ENCODE measurements at places on chromosomes 3 and 15.

GRCh38 chr3:78003090-78003489, 963.2 kb downstream of the ROBO2 start:
- no peak for DNase-seq

GRCh38 chr3:118974356-118975097, 60.1 kb downstream of the IGSF11 start:
- DNase-seq = no peak

- DNase-seq = no peak
Measured at GRCh38 chr3:162517110-162517509, 1020.5 kb downstream of the OTOL1 start.

GRCh38 chr15:68933001-68933400, 2.7 kb downstream of the SPESP1 start:
- DNase-seq = no peak

GRCh38 chr15:27692438-27692837, 406.7 kb downstream of the OCA2 start:
- no peak for DNase-seq

DNA sequence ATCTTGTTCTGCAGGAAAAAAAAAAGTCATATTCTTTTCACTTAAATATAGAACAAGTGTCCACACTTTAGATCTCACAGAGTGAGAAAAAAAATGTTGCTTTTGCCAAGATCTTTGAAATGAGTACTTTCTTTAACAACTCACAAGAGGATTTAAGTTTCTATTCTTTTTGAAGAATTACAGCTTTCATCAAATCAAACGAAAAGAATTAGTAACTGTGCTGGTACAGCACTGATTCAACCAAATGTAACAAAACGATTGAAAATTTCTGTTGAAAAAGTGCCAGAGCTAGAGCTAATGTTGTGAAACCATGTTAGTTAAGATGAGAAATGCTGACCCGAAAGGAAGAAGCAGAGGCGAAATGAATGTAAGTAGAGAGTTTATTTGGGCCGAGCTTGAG, 300.2 kb downstream of the GABRB3 start:
- no peak for DNase-seq

GRCh38 chr15:66212563-66212921, 41.0 kb downstream of the MEGF11 start:
- DNase-seq = no peak

DNA sequence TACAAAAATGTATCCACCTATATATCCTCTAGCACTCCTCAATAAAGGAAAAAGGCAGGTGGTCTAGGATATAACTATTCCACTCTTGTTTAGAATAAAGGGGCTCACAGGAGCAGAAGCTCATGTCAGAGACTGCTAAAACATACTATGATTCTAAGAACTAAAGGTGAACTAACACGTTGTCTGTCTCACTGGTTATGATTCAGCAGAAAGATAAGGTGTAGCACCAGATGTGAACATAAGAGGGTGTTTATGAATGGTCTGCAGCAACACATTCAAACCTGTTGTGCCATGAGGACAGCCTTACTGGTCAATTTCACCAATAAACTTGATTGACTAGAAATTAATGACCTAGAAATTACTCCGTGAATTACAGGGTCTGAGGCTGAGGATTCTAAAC, 4.6 kb downstream of the PEX11A start:
- no peak for DNase-seq

DNA sequence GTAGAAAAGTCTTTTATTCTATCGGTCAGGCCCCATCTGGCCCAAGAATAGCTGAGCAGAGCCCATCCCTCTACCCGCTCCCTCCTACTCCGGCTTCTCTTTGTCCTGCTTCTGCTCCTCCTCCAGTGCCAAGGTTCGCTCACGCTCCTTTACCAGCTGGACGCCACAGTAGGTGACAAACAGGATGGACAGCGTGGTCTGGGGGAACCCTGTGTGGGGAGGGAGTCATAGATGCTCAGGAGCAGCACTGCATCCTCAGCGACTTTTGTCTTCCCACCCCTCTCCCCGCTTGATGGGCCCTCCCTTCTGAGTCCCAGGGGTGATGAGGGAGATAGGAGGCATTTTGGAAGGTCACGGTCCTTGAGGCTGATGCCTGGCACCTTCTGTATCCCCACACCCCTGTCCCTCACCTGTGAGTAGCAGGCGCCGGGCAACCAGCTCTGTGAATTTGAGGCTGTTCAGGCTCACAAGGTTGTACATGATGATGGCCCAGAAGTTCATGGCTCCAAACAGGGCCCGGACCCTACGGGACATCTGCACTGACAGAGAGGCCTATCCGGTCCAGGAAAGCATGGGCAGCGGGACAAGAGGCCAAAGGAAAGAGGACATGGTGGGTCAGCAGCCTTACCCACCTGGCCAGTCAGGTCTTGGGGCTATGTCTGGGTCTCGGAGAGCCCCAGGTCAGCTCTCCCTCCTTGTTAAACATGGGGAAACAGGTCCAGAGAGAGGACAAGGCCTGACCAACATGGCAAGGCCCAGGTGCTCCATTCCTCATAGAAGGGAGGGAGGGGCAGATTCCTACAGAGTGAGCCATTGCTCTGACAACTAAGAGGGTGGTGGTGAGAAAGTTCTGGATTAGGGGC, 7.6 kb downstream of the KLHL40 start:
- DNase-seq = peak; percentile 4

DNA sequence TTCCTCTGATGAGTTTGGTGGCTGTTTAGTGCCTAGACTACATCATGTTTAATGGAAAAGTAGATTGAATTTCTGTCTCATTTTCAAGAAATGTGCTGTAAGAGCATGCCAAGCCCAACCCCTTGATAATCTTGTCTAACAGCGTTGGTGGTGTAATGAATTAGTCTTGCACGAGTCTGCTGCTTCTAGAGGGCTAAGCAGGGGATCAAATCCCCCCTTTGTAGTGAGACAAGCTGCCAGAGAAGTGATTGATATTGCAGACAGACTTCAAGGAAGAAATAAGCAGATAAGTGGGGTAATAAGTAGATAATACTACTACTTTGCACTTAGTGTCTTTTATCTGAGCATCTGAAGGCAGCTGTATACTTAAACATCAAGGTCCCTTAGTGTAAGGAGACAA, 141.4 kb downstream of the TP63 start:
- DNase-seq = no peak

- no peak for DNase-seq
Measured at GRCh38 chr3:141366285-141367037, 1.8 kb upstream of the ZBTB38 start.

DNA sequence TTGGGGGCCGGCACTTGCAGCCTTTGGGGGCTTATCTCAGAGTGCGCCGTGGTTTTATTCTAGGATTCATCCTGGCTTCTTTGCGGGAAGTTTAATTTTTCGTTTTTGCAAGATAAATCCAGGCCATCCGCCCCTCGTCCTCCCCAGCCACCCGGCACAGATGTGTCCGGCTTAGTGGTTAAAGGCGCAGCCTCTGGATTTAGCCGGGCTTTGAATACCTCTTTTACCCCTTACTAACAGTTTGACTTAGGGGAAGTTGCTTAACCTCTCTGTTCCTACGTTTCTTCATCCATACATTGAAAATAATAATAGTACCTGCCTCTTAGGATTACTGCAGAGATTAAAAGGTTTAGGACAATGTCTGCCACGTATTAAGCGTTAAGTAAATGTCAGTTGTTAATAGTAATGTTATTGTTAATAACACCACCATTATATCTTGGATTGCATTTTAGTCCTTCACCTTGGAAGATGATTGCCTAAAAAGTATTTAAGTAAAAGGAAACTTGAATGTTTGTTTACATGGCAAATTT, 714 bp downstream of the ECT2 start:
- no peak for DNase-seq

GRCh38 chr15:83927704-83928391, 273.9 kb downstream of the ADAMTSL3 start:
- DNase-seq = no peak

DNA sequence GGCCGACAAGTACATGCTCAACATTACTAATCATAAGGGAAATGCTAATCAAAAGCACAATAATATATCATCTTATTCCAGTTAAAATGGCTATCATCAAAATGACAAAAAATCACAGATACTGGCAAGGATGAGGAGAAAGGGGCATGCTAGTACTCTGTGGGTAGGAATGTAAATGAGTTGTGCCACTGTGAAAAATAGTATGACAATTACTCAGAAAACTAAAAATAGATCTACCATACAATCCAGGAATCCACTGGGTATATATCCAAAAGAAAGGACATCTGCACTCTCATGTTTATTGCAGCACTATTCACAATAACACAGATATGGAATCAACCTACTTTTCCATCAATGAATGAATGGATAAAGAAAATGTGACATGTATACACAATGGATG, 1256.5 kb downstream of the SI start:
- no peak for DNase-seq

DNA sequence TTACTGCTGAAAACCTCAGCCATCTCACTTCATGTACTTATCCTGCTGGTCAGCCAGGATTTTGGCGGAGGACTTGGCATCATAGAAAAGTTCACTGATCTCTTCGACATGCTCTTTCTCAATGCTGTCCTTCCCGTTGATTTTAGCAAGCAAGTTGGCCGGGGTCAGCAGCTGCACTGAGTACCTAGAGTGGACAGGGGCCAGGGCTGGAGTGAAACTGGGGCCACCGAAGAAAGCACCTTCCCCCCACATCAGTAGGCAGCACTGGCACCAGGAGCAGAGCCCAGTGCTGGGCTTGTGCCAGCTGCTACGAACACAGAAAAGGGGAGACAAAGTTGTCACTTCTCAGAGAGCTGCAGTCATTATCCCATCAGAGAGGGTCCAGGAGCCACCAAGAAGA, 29.0 kb downstream of the SEC61A1 start:
- DNase-seq = no peak

DNA sequence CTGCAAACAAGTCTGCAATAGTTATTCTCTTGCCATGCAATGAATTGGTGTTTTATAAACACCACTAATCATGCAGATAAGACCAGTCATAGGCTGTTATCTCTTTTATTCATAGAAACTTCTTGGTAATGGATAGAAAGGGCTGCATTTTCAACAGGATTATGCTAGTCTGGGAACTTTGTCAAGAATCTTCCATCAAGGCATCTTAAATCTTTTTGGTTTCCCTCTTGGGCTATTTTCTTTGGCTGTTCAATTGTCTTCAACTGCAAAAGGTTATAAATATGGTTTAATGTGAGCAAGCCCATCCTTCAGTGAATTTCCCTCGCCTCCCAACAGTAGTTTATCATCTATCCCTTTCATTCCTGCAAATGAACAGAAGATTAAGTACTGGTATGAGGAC, 59.0 kb upstream of the MINAR1 start:
- DNase-seq = no peak

- no peak for DNase-seq
Measured at GRCh38 chr3:100719136-100719535, 9.8 kb downstream of the TFG start.

GRCh38 chr15:90697175-90697574, 20.0 kb upstream of the BLM start:
- DNase-seq = no peak

GRCh38 chr15:38029736-38030135, 95.3 kb downstream of the TMCO5A start:
- no peak for DNase-seq

GRCh38 chr3:187995043-187995400, 158.9 kb upstream of the LPP start:
- DNase-seq = no peak

- DNase-seq = no peak
Measured at GRCh38 chr3:20975188-20975651, 775.8 kb downstream of the ZNF385D start.

- DNase-seq = no peak
Measured at GRCh38 chr3:182889948-182890629, 90.2 kb downstream of the DCUN1D1 start.

DNA sequence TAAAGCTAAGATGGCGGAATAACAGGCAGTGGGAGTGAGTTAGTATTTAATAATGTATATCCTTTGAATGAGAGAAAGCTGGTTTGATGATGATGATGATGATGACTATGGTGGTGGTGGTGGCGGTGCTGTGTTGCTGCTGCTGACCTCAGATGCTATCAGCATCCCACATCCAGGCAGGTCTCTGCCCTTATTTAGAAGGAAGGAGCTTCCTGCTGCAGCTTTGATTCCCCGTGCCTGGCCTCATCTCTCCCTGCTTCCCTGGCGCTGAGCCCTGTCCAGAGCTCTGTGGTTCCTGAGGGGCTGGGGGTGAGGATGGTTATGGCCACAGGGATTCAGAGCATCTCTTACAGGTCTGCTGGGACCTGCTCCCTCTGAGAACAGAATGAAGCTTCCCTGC, 73.1 kb downstream of the RAB11A start:
- no peak for DNase-seq

GRCh38 chr3:188211476-188211875, 57.5 kb downstream of the LPP start:
- DNase-seq = no peak

GRCh38 chr3:135079095-135079494, 284.0 kb downstream of the EPHB1 start:
- DNase-seq = no peak

DNA sequence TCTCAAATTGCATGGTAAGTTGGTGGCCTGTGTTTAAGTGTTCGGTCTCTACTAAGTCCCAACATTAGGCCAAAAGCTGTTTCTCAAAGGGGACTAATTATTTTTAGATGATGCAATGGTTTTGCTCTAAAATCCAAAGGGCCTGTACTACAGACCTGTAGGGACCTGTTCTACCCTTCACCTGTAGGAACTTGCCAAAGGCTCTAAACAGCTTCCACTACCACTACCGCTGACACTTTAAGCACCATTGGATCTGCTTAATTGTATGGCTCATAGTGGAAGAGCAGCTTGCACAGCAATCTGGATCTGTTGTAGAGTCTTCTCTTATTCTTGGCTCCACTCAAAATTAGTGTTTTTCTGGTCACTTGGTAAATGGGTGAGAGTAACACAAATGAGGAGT, 346.8 kb downstream of the EPHA6 start:
- no peak for DNase-seq

DNA sequence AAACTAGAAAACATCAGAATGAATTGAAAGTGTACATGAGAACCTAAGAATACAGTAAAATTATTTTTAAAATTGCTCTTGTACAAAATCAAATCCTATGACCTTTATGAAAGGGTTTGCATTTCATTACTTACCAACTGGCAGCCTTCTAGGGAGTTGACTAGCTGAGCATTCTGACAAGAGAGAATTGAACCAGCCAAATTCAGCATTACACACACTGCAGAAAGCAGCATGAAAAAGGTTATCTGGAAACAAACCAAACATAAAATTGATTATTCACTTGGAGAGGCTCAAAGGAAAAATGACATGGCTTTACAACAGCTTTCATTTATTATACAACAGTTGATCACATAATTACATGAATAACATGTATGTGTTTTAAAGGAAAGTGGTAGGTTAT, 17.4 kb downstream of the NSMCE3 start:
- no peak for DNase-seq

DNA sequence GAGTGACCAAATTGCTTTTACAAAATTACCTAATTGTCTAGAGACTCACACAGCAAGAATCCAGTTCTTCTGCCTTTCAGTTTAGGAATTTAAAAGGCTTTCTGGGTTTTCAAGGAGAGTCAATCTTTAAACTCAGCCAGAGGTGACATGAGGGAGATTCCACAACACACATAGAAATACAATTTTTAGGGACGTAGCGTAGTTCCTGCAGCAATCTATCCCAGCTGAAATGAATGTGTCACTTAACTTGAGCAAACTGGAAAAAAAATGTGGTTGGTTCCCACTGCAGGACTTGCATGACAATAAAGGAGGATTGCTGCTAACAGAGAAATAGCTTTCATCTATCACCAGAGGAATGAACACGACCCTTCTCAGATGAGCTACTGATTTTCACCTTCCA, 269.7 kb downstream of the OTOL1 start:
- no peak for DNase-seq

- DNase-seq = no peak
Measured at GRCh38 chr3:47407896-47408838, 27.3 kb downstream of the PTPN23 start.

Data from activated naive CD4-positive, alpha-beta T cell treated with anti-CD3 and anti-CD28 coated beads, Interleukin-2, amount 50 U/mL, for 16 hours (primary cell).